Globus pallidus (tissue), 1 donor: ENCODE measurements at places on chromosomes 11 and 22.

GRCh38 chr11:35402751-35403660, 16.4 kb downstream of the SLC1A2 start:
- no peak for DNase-seq

GRCh38 chr22:42152661-42153270, 22.2 kb upstream of the CYP2D6 start:
- no peak for DNase-seq

- DNase-seq: peak; percentile 87
These were observed 102.6 kb downstream of the TMPRSS5 start for GRCh38 chr11:113603277-113604059.

DNA sequence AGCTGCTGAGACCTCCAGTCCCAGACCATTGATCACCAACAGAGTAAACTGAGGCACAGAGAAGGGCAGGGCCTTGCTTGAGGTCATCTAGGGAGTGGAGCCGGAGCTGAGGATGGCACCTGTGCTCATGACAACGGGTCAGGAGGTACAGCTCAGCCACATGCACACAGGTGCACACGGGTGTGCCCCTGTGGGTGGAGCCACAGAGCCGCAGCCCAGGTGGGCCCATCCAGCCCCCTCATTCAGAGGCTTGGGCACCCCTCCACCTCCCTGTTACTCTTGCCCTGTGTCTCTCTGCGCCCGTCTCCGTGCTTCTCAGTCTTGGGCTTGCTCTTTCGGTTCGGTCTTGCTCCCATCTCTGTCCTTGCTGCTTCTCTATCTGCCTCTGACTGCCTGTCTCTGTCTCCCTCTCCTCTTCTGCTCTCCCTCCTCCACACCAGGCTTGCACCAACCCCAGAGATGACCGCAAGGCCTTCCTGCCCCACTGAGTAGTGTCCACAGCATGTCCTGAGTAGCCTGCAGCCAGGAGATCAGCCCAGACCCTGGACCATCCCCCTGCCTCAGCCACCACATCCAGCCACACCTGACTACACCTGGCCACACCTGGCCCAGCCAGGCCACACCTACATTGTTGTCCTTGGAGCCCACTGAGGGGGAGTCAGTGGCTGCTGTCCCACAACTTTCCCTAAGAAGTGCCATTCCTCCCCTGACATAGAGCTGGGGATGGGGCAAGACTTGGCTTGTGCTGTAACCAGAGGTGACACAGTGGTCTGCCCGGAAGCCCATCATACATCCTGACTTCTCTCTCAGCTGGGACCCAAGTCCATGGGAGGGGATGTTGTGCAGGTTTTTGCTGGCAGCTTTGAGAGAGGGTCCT, 39.3 kb upstream of the CRYBB3 start:
- DNase-seq: no peak
